ENCODE measurements at places on chromosomes 4 and X.

DNA sequence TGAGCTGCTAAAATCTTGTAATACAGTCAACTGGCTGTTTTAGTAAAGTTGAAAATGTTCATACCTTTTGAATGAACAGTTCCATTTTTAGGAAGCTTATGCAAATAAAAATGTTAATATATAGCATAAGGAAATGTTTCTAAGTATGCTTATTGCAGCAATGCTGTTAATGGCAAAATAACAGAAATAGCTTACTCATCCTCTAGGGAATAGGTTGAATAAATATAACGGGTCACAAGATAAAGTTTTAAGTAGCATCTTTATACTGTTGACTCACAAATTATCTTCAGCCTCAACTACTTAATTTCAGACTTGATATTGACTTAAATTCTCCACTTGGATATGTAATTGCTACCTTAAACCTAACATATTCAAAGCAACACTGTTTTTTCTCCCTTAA, 27.7 kb downstream of the HERC3 start:
- peak; percentile 78 for DNase-seq

DNA sequence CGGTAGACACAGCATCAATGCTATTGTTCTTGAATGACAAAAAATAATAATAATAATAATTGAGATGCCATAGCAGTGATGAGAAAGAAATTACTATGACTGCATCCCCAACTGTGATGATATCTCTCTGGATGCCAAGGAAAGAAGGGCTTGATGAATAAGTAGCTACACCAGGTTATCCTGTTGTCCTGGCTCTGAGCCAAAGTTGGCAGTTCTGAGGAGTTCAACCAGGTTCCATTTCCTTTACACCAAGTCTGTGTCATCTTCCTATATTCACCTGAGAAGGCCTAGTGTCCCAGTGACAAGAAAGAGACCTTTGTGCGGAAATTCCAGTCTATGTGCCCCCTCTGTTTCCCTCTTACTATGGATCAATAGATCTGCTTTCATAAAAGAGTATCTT, 3.4 kb upstream of the MAML3 start:
- no peak for DNase-seq

DNA sequence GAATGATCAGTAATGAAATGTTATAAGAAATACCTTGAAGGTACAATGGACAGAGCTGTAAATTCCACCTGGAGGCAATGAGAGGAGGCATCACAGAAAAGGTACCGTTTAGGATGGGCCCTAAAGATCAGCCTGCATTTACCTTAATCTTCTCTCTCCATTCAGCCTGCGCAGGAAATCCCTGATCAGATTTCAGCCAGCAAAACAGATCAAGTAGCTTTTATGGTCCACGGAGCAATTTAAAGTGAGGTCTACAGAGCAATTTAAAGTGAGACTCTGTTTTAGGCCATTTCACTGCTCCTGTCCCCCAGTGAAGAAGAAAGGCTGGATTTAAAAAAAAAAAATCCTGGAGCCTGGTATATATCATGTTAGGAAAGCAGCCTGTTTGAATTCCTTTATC, 195.1 kb upstream of the VCX start:
- no peak for DNase-seq

DNA sequence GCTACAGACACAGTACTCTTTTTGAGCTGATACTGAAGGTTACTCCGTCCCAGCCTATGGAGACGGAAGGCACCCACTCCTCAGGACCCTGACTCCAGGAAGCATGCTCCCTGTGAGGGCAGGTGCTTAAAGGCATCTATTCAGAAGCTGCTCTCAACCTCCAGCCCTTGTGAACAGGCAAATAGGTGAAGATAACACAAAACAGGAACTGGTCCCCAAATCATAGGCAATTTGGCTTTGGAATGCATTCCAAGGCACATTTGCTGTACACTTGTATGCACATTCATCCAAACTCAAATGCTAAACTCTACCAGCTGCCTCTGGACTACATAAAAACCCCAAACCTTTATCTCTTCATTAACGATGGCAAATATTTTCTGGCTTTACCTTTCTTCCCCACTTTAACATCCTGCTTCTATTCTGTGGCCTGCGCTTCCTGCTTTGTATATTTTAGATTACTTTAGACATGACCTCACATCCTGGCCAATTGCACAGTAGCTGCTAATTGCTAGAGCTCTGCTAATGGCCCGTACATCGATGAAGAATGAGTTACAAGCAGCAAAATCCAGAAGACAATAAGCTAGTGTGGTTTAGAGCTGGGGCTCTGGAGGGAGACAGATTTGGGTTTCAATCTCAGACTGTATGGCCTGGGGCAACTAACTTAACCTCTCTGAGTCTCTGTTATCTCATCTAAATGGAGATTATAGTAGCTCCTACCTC, 3.2 kb downstream of the SEL1L3 start:
- DNase-seq, result no peak

DNA sequence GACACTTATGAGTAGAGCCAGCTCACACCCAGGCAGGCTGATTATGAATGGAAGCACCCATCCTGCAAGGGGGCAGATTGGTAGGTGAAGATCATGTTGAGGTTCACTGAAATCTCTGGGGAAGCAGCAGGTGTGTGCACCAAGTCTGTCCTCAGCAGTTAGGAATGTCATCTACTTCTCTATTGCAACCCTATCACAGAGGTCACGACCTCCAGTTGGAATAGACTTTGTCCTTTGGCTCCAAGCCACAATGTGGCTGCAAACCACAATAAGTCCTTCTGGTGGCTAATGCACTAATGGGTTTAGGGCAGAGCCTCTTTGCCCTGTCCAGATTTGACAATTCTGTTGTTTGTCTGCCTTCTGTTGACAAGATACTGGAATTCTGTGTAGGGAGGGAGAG, 1056.7 kb downstream of the PCDH19 start:
- no peak for DNase-seq

DNA sequence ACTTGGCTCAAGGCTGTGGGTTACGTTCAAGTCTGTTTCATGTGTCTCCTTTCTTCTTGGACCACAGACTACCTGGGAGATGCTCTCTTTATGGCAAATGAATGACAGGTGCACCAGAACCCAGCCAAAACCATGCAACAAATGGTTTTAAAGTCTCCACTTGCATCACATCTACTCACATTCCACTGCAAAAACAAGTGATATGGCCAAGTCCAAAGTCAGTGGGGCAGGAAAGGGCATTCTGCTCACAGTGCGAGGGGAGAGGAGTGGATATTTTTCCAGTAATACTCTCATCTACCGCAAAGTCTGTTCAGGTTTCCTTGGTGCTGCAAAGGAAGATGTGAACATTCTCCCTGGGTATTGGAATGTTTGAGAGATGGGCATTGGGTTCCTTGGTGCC, 120.5 kb downstream of the UCHL1 start:
- DNase-seq, result no peak

DNA sequence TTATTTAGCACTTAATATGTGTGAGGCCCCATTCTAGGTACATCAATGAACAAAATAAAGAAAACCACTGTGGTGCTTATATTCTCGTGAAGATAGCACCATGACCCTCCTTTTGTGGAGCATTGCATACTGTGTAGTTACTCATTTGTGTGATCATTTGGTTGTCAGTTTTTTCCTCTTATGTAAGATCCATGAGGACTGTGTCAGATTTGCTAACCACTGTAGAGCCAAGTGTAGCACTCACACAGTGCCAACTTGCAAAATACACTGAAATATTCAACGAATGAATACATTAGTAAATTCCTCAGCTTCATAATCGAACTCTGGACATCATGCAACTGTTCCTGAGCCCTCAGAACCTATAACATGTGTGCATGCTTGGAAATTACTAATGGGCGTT, 29.5 kb upstream of the SETD7 start:
- DNase-seq, result no peak

DNA sequence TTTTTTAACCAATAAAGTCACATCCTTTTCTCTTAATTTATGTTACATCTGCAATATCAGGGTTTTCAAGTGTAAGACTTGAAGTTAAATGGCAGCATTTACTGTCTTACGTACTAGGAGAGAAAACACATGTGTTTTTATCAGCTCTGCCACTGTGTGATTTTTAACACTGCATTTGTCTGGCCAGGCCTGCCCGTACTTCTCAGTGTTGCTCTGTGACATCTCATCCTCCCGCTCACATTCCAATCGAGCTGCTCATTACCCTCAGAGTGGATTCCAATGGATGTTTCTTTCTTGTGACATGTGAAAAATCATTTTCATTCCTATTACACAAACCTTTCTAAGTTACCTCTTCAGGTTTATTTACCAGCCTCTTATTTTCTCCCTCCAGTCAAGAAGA, 420.3 kb downstream of the FAT4 start:
- DNase-seq, result peak; percentile 79
